ENCODE measurements at places on chromosomes 12 and 14.
A peak's percentile ranks its signal among the peaks of the same experiment; 100 is the strongest.

GRCh38 chr12:115990241-115990640, 287.3 kb downstream of the MED13L start:
- no peak for DNase-seq

GRCh38 chr12:55955800-55956508, 9.9 kb downstream of the PMEL start:
- no peak for DNase-seq

- no peak for DNase-seq
Measured at GRCh38 chr12:108156717-108157116, 27.6 kb downstream of the WSCD2 start.

- no peak for DNase-seq
Measured at GRCh38 chr14:29853272-29853671, 74.4 kb downstream of the PRKD1 start.

GRCh38 chr14:67514650-67515385, 18.3 kb upstream of the PLEKHH1 start:
- peak; percentile 50 for DNase-seq

All from left cardiac atrium (tissue), 4 donors.